ENCODE measurements at places on chromosomes 1 and 21.

DNA sequence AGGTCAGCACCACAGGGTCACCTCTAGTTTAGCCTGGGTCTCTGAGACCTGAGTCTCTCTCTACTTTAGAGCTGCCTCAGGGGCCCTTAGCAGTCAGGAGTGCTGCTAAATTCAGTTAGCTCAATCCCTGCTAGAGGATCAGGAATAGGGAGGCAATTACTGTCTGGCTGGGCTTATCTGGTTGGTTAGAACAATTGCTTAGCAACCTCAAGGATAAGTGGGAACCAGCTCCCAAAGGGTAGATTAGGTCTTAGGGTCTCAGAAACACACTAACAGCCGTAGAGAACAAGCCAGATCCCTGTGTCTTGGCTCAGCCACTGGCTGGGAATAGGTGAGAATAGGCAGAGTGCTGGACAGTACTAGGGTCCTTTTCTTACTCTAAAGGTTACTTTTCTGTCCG lies 7.7 kb downstream of the PM20D1 start:
- no peak for DNase-seq

GRCh38 chr21:31203431-31204054 lies 140.5 kb downstream of the TIAM1 start:
- DNase-seq, result no peak

GRCh38 chr1:116165572-116165971 lies 54.4 kb downstream of the MAB21L3 start:
- no peak for DNase-seq

DNA sequence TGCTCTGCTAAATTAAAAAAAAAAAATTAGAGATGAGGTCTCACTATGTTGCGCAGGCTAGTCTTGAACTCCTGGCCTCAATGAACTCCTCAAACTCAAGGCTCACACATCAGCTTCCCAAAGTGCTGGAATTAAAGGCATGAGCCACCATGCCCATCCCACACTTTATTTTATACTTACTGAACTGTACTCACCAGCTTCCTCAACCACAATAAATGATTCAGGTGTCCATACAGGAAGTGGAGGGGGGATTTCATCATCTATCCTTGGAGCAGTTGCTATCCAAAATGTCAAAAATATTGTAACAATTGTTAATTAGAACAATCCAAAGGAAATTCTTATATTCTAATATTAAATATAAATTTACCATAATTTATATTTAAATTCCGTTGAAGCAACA lies 22.4 kb upstream of the RSBN1 start:
- DNase-seq, result no peak

- DNase-seq, result no peak
Observed at GRCh38 chr1:198352975-198353695, 187.3 kb downstream of the ATP6V1G3 start.

DNA sequence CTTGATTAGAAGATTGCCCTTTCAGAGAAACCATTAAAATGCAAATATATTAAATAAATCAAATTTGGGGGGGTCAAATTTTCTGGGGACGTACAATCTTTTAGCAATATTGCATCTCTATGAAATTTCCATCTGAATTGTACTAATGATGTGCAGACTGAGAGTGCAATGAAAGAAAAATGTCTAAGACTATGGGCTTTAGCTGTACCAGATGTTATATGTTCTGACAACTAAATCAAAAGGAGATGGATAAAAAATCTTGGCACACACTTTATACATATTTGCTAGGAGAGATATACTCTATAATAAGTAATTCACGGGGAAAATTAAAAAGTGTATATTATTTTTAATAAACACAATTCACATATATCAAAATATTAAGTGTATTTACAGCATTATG lies 13.0 kb upstream of the PLPPR5 start:
- DNase-seq, result no peak

DNA sequence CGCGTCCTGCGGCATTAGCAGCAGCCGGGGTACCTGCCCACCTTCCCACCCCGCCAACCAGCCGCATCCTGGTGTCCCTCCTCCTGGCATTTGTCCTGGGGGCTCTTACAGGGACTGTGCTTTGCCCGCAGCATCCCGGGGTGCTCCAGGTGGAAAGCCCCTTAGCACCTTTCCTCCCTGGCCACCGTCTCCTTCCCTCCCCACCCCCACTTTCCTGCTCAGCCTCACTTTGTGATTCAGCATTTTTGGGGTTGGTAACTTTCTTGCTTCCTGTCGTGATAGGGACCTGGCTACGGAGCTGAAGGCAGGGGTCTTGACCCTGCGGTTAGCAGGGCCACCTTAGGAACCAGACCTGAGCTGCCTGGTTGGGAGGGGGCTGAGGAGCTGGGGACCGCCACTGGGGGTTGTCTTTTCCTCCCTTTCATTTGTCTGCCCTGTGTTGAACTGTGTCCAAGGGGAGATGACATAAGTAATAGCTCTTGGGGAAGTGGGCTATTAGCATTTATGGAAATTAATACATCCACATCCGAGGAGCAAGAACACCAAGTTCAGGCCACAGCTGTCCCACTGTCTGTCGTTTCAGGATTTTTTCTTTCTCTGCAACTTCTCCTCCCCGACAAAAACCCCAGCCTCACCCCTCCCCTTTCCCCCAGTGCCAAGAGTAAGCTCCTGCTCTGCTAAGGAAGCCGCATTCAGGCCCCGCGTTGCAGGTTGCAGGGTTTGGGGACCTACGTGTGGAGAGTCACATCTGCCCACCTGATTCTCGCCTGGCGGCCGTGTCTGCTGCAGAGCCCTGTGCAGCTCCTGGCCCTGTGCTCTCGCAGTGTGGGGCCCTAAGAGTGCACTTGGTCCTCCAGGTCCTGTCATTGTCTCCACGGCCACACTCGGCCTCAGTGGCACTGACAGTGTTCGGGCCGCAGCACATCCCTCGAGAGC lies 1.6 kb upstream of the NPHP4 start:
- DNase-seq, result no peak

GRCh38 chr1:154353966-154354365 lies 28.6 kb downstream of the ATP8B2 start:
- no peak for DNase-seq

DNA sequence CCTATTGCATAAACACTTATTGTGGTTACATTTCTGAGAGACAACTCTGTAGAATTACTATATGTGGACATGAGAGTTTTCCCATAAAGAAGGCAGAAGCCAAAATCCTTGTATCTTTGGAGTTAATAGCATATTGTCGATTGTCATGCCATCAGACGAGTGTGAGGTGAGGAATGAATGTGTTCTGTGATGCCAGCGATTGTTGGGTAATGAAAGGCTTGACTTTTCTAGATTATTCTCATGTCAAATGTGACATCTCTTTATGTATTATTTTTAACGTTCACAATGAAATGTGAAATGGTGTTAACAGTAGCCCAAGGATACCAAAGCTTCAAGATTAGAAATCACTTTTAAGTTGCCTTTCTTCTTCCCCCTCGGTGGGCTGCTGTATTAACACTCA lies 84.9 kb downstream of the C1orf21 start:
- no peak for DNase-seq

DNA sequence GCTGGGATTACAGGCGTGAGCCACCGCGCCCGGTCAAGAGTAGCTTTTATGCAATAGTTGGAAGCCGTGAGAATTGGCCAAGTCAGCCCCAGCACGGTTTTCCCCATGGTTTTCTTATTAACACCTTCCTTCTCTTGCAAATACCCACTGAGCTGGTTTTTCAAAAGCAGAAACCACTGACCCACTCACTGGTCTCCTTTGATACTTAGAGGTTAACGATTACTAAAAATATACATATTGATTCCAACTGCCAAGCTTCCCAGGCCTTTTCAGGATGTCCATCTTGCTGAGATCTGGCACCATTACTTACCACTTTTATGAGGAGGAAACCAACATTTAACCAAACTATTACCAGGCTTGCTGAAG lies 25.9 kb upstream of the TARDBP start:
- no peak for DNase-seq

DNA sequence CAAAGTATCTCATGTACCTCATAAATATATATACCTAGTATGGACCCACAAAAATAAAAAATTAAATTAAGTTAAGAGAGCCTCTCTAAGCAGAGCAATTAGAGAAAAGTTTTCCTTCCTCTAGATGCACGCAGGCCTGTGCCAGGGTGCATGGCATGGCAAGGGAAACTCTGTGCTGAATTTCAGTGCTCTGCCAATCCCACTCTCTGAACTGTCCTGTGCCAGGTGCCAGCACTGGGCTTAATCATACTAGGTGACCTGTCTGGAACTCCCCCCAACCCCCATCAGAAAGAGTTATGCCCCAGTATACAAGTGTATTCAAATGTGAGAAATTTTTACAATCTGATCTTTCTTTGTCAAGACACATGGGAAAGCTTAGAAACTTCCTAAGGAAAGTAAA lies 10.4 kb upstream of the LAMC2 start:
- DNase-seq, result no peak

- no peak for DNase-seq
Observed at GRCh38 chr1:94284476-94284875, 47.1 kb upstream of the ARHGAP29 start.

DNA sequence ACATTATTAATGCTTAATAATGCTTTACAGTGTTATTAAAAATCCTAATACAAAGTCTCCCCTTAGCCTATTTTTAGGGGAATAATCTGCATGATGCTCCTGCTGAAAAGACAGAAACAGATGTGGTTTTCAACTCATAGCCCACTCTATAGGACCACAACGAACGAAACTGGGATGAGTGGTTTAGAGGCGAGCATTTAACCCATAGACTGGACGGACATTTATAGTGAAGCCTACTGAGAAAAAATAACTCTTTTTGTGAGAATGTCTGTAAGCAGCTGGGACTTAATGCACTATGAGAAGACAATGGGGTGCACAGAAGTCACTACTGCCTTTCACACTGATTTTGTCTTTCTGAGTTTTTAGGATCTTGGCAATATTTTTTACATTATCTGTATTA lies 1599.6 kb upstream of the B3GALT2 start:
- DNase-seq, result no peak

DNA sequence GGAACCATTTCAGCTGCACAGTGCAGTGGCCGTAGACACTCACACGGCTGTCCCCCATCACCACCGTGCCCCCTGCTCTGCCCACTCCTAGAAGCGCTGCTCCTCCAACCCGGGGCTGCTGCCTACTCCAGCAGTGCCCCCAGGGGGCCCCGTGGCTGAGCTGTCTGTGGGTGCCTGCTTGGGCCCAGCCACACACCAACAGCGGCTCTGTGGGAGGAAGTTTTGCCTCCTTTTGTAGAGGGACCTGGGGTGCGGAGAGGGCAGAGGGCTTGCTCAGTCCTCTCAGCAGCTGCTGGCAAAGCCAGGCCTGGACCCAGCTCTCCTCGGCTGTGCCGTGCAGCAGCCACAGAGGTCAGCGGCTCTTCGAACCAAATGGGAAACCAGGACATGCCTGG lies 11.4 kb upstream of the LRRC3 start:
- DNase-seq, result no peak

DNA sequence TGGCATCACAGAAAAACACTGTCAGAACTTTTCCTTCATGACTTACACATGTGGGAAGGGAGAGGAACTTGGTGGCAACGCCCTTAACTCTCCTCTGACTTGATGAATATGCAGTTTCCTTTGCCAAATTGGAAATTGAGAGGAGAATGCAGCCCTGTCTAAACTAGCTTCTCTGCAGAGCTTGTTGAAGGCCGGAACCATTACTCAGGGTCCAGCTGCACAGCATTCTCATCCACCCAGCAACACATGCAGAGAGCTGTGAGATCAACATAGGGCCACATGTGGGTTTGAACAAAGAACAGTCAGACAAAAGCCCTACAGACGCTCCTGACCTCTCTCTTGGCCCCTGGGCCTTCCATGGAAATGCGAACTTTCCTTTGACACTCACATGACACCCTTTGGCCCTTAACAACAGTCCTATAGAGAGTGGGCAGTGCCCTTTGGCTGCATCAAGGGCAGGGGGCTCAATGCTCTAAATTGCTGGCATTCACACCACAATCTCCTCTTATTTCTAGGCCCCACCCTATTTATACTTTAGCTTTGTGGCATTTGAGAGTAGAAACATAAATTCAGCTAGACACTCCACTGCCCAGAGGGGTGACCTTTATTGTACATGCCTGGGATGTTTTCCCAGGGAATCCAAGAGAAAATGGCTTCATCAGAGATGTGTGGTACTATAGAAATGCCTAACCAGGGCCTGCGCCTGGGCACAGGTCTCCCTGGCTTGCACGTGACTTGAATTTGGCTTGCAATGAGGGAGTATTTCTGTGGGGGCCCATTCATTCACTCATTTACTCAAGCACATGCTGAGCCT lies 64.4 kb downstream of the CDC7 start:
- no peak for DNase-seq

DNA sequence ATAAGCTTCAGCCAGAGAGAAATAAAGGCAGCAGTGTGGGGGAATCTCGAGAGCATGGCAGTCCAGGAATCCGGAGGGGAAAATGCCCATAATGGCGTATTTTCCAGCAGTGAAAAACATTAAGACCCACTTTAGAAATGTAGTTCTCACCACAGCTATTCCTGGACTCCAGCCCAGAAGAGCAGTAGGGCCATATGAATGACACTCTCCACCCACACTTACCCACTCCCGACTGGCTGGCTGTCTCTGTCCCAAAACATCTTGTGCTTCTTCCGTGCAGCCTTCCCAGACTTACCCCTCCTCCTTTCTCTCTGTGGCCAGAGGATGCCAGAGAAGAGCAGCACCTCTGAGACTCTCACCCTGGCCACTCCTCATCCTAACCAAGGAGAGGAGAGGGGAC lies 56.4 kb downstream of the TRABD2B start:
- no peak for DNase-seq

DNA sequence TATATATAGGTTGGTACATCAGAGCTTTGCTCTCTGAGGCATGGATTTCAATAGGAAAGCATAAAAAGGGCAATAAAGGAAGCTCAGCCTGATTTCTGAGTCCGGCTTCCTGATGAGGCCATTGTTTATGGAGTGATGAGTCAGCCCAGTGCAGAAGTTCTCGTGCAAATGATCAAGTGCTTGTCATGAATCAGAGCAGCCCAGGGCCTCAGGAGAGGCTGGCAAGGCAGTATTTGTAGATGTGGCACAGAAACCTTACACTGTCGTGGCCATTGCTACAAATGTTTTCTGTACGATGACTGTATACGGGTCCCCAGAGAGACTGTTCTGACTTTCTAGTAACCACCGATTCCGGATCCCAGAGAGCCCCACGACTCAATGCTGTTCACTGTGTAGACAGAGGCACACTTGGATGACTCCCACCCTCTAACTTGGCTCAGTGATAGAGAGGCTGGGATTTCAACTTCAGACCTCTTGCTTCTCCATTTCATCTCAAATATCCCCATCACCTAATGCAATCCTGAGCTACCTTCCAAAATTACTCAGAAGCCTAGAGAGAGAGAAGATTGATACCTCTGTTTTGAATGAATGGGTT lies 26.8 kb downstream of the UMODL1 start:
- peak; percentile 90 for DNase-seq

DNA sequence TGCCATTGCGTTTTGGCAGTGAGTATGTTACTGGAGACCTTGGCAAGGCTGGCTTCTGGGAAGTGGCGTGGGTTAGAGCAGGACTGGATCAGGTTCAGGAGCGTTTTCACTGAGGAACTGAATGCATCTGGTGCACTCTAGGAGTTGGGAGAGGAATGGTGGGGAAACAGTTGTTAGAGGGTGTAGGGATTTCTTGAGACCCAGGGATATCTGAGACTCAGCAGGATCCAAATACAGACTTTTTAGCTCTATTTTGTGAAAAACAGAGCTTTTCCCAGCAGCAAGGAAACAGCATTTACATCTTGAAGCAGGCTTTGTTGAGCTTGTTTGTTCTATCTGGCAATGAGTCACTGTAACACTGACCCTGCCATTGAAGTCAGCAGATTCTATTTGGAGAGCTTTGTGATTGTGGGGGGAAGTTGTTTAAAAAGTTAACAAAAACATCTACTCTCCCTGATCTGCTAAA lies 56.9 kb upstream of the NRIP1 start:
- peak; percentile 54 for DNase-seq

All from retinal pigment epithelial cell (primary cell).